ENCODE measurements at places on chromosomes 7 and 10.
A peak's percentile ranks its signal among the peaks of the same experiment; 100 is the strongest.

DNA sequence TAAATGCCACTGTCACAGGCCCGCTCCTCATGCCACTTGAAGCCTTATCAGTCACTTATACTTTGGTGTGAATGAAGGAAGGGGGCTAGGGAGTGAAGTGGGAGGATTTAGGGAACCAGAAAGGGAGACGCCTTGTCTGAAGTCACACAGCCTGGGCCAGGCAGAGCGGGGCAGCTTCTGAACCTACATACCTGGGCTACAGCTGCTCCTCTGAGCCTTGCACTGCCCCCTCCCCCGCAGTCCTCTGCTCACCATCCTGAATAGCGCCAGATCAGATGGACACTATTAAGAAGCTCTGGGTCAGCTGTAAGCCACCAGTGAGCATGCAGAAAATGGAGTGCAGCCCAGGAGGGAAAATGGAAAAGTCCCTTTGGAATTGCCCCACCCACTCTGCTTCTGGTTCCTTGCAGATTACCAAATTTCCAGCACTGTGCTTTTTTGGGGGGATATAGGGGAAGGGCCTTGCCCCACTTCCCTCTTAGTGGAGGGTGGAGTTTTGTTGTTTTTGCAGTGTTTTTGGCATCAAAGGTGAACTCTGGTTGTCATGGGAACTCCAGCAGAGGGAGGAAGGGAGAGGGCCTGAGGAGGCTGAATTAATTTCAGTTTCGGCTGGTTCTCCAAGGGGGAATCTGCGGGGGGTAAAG, 35.0 kb upstream of the ADCYAP1R1 start:
- no peak for DNase-seq

DNA sequence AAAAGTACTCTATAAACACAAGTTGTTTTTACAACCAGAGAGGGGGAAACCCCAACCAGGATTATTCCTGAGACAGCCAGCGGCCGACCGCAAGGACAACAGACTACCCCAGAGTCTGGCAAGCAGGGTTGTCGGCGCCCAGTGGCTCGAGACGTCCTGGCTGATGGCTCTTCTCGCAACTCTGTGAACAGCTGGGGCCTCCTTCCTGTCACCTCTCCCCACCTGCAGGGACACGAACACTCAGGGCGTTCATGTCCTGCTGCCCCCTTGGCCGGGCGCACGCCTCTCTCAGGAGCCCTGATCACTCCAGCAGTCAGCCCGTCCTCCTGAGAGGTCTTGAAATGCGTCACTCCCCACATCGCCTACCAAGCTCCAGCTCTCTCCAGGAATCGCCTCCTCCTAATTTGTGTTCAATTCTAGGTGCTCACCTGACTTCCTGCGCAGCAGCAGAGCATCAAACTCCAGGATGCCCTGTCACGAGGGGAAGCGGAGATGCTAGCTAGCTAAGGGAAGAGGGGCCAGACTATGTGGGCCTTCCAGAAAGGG, 66.4 kb upstream of the TNRC18 start:
- DNase-seq, result no peak

DNA sequence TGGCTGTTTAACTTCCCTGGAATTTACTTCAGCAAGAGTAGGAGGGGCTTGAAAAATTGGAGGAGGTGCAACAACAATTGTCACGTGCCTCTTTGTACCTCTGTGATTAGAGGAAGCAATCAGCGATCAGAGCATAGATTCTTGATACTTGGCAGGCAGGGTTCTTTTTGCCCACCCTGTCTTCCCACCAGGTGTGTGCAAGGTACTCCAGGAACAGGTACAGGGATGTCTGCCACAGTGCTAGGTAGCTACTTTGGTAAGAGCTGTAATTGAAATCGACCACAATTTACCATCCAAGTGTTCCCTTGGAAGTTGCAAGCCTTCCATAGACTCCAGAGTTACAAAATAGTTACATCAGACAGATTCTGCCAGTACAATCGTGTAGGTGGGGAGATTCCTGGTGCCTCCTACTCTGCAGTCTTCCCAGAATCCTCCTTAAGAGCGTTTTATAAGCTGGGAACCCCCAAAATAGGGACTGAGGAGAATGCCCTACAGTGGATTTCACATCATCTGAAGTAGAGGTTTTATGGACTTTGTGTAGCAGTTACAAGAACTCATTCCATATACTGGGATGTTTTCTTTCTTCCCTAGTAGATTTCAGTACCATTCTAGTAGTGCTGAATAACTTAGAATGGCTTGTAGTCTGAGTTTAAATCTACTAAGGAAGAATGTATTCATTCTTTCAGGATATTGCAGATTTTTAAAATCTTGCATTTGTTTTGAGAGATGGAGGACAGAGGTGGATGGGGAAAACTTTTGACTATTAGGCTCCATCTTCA, 101.9 kb downstream of the EXOC4 start:
- peak; percentile 50 for DNase-seq

GRCh38 chr7:28156401-28156800, 24.2 kb downstream of the JAZF1 start:
- no peak for DNase-seq

DNA sequence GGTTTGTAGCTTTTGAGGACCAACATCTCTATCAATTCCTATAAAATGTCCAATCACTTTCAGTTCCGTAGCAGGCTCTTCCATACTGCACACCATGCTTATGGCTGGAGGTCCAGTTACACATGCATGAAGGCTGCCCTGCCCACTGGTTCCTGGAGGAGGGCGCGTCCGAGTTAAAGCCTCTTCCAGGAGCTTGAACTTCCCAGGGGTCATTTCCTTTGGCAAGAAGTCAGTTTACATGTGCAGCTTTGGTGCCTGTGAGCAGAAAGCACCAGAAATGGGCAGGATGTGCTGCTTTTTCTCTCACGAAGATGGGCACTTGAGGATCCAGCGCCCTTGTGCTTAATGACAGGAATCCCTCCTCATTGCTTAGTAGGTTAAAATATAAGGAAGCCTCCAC, 17.6 kb upstream of the PHYH start:
- DNase-seq, result no peak

DNA sequence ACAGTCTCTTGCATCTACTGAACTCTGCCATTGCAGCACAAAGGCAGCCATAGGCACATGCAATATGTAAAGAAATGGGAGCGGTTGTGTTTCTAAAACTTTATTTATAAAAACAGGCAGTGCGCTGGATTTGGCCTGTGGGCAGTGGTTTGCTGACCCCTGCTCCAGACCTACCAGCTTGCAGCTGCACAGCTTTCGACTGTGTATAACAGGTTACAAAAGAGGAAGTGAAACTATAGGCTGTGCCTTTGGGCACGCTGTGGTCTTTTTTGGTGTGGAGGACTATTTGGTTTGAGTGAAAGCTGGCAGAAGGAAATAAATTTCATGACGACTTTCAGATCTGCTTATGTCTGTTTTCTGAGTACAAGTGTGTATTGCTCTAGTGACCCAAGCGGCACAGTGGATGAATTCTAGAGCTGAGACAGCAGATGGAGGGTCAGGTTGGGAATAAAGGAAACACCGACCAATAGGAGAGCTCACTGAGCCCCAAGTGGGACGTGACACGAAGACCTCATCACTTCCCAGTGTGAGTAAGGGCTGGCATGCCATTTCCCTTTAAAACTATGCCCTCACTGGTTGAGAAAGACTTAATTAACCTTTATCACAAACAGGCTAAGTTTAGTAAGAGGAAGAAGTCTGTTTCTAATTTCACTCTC, 152.7 kb downstream of the ANK3 start:
- DNase-seq, result peak; percentile 43

- no peak for DNase-seq
These were observed 772 bp downstream of the PRDX3 start for GRCh38 chr10:119177708-119178371.

DNA sequence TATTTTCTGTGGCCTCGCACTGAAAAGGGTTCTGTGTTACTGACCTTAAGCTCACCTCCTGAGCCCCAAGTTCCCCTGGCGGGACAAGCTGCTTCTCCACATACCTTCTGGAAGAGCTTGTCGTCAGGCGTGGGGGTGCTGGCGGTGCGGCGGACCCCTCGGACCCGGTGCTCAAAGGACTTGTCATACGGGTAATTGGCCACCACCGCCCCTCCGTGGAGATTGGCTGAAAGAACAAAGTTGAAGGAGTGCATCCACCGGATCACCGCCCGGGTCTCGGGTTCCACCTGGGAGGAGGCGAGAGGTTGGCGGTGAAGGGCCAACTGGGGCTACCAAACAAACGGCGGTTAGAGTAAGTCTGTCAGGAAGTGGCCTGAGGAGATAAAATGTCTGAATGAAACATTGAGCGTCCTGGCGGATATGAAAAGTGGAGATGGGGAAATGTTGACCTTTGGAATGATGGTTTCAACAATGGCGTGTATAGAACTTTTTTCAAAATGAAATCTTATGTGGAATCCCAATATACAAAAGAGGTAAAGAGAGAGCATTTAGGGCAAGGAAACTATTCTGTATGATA, 16.5 kb downstream of the CPN1 start:
- no peak for DNase-seq

GRCh38 chr10:79399223-79399831, 46.1 kb downstream of the ZCCHC24 start:
- DNase-seq, result peak; percentile 99

DNA sequence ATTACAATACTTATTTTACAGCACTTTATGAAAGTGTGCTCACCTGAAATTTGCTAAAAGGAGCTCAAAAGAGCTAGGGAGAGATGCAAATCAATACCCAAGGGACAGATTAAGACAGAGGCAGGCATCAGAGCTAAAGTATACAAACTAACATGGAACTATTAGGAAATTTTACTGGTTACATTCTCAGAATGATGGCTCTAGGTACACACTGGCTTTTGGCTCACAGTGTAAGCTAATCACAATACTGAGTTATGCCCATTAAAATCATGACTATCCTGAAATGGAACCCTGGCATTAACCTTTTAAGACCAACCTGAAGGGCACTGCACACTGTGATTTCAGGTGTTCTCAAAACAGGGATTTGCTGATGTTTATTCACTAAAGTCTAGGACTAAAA, 98.1 kb downstream of the NT5C2 start:
- no peak for DNase-seq

GRCh38 chr7:158015403-158016179, 572.0 kb downstream of the PTPRN2 start:
- no peak for DNase-seq

- no peak for DNase-seq
These were observed 18.5 kb downstream of the TMEM72 start for GRCh38 chr10:44929356-44930255.

DNA sequence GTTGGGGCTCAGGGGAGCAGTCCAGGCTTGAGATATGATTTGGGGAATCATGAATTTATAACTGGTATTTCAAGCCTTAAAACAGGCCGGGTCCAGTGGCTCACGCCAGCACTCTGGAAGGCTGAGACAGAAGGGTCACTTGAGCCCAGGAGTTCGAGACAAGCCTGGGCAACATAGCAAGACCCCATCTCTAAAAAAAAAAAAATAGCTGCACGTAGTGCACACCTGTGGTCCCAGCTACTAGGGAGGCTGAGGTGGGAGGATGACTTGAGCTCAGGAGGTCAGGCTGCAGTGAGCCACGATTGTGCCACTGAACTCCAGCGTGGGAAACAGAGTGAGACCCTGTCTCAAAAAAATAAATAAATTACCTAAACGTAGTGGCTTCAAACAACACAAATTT, 81.7 kb upstream of the GTF2I start:
- DNase-seq, result no peak

DNA sequence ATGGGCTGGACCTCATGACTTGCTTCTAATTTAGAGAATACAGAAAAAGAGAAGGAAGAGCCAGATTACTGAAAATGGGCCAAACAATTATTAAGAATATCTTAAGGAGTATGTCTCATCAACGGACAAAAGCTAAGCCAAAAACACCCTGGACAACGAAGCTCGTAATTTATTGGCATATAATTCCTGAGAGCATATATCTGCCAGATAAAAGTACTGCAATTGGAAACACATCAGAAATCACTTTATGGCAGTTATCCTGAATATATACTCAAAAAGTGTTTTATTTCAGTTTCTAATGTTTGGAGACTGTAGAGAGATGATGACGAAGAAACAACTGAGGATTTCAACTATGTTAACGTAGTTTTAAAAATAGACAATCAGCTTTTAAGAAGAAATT, 211.8 kb downstream of the CSTF2T start:
- no peak for DNase-seq

- DNase-seq, result no peak
These were observed 56.2 kb upstream of the NPY start for GRCh38 chr7:24227603-24228359.

- peak; percentile 71 for DNase-seq
These were observed 61.0 kb downstream of the MPP7 start for GRCh38 chr10:28241741-28242399.

GRCh38 chr7:28065308-28065707, 115.3 kb downstream of the JAZF1 start:
- peak; percentile 64 for DNase-seq

DNA sequence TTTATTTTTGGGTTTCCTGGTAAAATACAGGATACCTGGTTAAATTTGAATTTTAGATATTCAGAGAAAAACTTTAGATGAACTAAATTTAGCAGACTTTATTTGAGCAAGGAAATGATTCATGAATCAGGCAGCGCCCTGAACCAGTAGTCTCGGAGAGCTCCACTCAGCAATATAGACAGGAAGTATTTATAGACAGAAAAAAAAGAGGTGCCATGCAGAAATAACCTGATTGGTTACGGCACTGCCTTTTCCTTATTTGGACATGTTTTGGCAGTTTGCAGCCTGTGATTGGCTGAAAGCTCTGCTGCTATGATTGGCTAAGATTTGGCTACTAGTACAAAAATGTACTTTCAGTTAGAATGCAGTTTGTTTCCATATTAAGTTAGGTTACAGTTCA, 198.3 kb upstream of the DKK1 start:
- no peak for DNase-seq

Data from cardiac fibroblast (primary cell).